NCI-H2081 treated with DMSO at 0.1 percent for 48 hours (cell line): ENCODE measurements at places on chromosomes 6 and 20.
A peak's percentile ranks its signal among the peaks of the same experiment; 100 is the strongest.

DNA sequence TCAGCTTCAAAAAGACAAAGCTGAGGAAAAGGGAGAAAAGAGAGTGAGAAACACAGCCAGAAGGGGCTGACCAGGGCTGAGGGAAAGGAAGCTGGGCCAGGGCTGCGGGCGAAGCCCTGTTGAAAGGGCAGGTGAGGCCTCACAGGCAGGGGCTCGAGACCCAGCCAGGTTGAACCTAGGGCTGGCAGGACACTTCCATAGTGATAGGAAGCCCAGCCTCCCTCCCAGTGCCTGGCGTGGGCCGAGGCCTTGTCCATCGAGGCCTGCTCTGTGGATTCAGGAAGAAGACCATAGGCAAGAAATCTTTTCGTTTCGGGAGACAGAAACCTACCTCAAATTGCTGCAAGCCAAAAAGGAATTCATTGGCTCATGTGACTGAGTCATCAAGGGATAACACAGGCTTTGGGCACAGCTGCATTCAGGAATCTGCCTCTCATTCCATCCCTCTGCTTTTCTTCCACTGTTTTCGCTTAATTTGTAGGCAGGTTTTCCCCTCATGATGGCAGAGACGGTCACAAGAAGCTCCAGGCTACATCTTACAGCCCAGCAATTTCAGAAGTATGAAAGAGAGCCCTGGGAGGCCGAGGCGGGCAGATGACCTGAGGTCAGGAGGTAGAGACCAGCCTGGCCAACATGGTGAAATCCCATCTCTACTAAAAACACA lies 311.1 kb upstream of the SULF2 start:
- DNase-seq: no peak

DNA sequence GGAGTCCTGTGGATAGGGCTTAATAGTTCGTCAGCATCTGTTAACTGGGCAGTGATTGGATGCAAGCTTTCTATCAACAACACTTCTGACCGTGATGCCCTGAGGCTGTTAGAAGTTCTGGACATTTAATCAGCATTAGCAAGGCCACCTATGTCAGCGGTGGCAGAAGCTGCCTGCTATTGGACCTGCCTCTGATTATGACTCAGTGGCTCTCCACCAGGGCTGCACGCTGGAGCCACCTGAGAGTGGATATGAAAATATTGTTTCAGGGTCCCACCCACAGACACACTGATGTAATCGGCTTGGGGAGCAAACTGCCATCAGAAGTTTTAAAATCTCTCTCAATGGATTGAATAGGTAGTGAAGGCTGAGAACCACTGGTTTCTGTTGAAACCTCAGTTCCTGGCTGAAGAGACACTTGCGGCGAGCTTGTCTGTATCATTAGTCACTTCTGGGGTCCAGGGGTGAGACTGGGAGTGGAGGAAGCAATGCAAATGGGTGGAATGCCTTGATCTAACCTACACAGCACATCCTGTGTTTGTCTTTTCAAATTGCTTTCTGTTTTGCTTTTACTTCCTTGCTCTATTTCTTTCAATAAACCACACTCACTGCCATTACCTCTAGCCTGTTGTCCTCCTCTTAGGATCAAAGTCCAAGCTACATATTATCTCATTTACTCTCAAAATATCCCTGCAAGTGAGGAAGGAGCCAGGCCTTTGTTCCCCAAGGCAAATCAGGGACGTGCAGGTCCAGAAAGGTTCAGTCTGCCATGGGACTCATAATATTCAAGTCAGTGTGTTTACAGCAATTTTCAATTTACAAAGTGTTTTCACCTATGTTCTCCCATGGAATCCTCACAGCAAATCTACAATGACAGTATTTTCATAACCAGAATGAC lies 4.2 kb downstream of the CLIC5 start:
- DNase-seq: no peak

DNA sequence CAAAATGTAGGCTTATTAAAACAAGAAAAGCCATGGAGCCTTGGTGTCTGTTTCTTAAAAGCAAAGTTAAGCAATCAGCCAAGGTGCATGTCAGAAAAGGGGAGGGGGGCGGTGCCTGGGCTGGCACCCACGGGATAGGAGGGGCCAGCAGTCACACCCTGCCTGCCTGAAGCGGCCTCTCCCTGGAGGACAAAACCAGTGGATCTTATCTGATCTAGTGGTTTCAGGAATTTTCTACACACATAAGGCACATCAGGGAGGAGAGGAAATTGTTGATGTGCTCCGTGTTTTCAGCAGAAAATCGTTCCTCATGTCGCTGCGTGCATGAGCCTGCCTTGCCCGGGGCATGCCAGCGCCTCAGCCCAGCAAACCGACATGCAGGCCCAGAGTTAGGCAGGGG lies 276.4 kb downstream of the TAF4 start:
- no peak for DNase-seq

DNA sequence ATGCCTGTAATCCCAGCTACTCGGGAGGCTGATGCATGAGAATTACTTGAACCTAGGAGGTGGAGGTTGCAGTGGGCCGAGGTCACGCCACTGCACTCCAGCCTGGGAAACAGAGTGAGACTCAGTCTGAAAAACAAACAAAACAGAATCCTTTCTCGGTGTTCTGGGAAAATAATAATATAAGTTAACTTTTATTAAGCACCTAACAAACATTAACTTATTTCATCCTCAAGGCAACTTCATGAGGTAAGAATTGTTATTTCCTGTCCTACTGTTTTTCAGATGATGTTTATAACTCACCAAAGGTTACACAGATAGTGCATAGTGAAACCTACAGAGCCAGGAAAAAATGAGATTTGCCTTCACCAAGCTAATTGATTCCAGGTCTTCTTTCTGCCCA lies 221.4 kb downstream of the PHACTR1 start:
- DNase-seq: no peak

GRCh38 chr6:31663126-31663960 lies 1.5 kb downstream of the GPANK1 start:
- no peak for DNase-seq

DNA sequence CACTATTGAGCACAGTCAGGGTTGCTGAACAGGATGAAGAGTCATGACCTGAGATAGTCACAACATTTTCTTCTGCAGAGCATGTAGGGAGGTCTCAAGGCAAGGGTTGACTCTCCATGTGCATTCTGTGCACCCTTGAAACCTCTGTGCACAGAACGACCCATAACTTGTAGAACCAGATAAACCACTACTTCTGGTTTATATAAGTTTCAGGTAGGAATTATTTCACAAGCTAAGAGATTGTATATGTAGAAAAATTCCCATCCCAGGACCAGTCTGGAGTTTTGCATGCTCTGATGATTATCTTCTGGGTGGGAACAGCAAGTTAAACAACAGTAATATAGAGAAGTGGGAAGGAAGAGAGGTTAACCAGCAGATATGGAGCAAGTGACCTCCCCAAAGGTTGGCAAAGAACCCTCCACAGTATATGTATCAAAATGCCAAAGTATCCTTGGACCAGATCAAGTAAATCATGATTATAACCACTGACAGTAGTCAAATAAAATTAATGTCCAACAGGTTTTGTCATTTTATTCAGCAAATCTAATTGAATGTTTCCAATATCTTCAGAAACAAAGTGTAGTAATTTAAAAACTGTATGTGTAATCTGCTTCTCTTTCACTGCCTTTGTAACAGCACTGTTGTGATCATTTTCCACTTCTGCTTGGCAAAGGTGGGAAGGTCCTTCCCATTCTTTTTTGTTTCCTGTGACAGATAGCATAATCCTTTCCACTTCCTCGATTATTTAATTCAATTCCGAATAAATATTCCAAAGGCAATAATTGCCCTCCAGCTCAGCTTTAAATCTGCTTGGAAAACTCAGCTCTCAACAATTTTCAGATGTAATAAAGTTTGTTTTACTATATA lies 104.4 kb downstream of the SYNE1 start:
- DNase-seq: no peak

DNA sequence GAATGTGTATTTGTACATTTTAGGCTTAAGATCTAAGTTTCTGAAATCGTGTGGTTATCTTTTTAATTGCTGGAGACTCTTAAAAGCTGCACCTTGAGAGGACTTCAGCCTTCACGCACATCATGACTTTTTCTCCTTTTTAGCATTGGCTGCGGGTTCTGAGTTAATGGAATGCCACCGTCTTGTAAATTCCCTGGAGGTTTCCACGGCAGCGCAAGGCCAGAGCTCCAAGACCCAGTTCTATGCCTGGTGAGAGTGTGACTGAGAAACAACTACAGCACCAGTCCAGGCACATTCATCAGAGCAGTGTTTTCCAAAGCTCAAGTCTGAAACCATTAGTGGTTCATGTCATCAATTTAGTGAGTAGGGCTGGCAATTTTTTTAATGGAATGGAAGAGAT lies 23.0 kb downstream of the PRR18 start:
- DNase-seq: no peak

DNA sequence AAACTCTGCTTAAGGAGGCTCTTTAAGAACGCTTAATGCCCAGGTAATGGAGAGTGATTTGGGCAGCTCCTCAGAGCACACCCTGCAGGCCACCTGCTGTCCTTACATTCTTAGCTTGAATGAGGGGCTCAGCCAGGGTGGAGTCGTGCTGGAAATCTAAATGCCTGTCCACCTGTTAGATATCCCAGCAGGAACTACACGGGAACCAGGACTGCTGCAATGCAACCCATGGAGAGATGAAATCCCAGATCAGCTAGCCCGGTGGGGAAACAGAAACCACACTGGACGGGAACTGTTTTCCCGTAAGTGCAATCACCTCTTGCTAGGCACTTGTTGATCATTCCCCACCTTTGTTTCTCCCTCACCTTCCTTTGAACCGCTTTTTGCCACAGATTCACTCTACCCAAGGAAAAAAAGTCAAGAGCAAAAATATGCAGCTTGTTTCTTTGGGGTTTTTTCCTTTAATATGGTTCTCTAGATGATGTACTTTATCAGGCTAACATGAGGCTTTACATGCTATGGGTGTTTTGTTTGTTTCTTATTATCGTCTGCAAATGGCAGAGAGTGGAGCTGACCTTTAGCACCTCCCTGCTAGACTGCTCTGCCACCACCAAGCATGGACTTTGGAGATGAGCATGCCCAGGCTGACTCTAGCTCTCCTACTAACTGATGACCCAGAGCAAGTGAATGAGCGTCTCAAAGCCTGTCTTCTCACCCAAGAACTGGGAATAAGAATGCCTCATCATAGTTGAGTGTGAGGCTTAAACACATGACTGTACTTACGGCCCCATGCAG lies 125.9 kb upstream of the TNFAIP3 start:
- DNase-seq: no peak

GRCh38 chr20:31452575-31452974 lies 12.1 kb downstream of the DEFB123 start:
- no peak for DNase-seq

DNA sequence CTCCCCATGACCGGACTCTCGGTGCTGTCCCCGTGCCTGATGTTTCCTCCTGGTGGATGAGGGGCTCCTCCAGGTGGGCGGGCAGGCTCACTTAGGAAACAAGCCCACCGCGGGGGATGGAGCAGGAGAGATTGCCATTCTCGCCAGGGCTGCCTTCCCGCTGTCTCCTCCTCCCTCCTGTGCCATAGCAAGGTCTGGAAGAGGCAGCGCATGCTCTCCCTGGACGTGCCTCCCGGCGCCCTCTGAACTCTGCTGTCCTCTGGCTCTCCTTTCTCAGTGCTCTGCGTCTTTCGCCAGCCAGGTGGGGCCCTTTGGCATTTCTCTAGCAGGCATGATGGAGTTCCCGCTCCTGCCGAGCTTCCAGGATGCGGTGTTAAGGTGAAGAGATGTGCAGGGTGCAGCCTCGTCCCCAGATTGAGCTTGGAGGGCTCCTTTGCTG lies 17.4 kb upstream of the NPEPL1 start:
- DNase-seq: no peak

GRCh38 chr6:53437557-53438202 lies 88.9 kb upstream of the ELOVL5 start:
- DNase-seq: peak; percentile 11

GRCh38 chr6:100134703-100135102 lies 140.7 kb upstream of the MCHR2 start:
- no peak for DNase-seq

DNA sequence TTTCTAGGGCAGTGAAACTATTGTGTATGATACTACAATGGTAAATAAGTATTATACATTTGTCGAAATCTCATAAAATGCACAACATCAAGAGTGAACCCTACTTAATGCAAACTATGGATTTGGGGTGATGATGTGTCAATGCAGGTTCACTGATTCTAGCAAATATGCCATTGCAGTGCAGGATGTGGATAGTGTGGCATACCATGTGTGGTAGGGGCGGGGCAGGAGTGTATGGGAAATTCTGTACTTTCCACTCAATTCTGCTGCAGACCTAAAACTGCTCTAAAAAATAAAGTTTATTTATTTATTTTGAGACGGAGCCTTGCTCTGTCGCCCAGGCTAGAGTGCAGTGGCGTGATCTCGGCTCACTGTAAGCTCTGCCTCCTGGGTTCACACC lies 44.3 kb downstream of the ABHD12 start:
- DNase-seq: no peak

DNA sequence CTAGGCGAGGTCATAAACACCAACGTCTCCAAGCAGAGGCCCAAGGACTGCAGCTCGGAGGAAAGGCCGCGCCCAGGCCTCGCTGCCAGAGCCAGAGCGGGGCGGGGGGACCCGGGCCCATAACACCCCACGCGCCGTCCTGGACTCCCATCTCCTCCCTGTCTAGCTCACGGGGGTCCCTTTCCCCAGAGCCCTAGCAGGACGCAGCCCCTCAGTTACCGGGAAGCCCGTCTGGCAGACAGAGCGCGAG lies 44.9 kb downstream of the MDFI start:
- no peak for DNase-seq

GRCh38 chr6:116118608-116119007 lies 7.3 kb downstream of the COL10A1 start:
- no peak for DNase-seq

GRCh38 chr6:111691345-111692225 lies 85.9 kb upstream of the TRAF3IP2 start:
- DNase-seq: no peak

- no peak for DNase-seq
Measured at GRCh38 chr6:45548657-45549515, 171.2 kb upstream of the SUPT3H start.

DNA sequence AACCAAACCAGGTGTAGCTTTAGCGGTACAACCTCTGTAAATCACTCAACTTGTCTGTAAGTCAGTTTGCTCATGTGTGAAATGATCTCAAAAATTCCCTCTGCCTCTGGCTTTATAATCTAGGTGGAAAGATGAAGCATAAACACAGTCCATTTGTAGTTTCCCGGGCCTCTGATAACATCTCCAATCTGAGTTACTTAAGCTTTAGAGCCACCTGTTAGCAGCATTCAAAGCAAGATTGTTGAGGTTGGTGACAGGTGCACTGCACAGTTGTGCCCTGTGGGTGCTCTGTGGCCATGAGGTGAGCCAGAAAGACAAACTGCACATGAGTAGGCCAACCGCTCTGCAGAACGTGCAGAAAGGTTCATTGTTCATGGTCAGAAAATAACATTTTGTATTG lies 53.7 kb downstream of the MOCS1 start:
- no peak for DNase-seq

GRCh38 chr20:50354721-50355589 lies 155.2 kb upstream of the PTPN1 start:
- DNase-seq: no peak
